Substantia nigra (tissue), 51 donors: ENCODE measurements at places on chromosomes 4 and X.

- DNase-seq = peak; percentile 12
These were observed 22.6 kb upstream of the RBBP7 start for GRCh38 chrX:16892504-16893362.

DNA sequence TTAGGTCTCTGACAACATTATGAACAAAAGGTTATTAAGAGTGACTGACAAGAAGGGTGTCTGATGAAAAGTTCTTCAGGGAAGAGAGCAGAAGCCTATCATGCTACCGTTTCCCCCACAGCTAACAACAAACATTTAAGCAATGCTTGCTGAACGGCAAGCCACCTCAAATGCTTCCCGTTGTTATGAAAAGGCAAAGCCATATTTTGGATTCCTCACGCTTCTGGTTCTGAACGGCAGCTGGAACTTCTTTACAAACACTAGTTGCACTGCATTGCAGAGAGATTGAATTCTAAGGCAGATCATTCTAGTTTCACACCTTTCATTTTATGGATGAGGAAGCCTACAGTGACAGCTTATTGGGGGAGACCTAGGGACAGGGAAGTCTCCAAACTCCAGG, 48.6 kb upstream of the NAP1L5 start:
- DNase-seq = no peak

- DNase-seq = no peak
These were observed 12.8 kb upstream of the ASMTL start for GRCh38 chrX:1465286-1466231.

DNA sequence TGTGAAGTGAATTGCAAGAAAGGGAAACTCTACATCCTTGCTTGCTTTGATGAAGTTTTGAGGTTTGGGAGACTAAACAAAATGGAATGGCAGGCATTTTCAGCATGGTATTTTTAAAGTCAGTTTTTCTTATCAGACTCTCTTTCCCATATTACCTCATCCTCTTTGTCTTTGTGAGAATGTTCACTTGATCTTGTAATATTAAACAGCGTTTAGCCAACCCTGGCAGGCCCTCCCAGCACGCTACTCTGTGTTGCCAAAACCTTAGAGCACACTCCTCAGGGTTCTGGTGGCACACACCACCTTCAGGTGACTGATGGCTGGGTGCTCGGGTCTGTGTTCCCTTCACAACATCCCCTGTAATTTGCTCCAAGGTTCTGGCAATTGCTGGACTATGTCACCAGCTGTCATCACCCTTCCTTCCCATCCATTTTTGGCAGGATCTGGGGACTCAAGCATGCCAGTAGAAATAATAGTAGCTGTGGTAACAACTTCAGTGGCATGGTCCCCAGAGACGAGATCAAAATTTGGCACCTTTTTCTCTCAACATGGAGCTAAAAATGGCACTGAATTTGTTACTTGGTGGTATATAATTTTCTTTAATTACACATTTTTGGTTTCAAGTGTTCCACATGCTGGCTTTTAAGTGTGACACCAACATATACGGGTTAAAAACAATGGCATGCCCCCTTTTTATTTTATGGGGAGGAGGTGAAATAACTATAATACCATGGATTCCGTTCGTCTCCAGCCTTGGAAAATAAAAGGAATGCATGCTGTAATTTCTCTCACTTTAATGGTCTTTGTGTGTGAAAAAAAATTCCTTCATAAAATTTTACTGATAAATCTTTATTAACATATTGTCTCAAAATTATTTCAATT, 273.1 kb downstream of the DCTD start:
- no peak for DNase-seq

- DNase-seq = no peak
These were observed 28.2 kb upstream of the HUWE1 start for GRCh38 chrX:53714580-53715345.

- DNase-seq = no peak
These were observed 1.6 kb downstream of the TBC1D14 start for GRCh38 chr4:6910960-6911874.

DNA sequence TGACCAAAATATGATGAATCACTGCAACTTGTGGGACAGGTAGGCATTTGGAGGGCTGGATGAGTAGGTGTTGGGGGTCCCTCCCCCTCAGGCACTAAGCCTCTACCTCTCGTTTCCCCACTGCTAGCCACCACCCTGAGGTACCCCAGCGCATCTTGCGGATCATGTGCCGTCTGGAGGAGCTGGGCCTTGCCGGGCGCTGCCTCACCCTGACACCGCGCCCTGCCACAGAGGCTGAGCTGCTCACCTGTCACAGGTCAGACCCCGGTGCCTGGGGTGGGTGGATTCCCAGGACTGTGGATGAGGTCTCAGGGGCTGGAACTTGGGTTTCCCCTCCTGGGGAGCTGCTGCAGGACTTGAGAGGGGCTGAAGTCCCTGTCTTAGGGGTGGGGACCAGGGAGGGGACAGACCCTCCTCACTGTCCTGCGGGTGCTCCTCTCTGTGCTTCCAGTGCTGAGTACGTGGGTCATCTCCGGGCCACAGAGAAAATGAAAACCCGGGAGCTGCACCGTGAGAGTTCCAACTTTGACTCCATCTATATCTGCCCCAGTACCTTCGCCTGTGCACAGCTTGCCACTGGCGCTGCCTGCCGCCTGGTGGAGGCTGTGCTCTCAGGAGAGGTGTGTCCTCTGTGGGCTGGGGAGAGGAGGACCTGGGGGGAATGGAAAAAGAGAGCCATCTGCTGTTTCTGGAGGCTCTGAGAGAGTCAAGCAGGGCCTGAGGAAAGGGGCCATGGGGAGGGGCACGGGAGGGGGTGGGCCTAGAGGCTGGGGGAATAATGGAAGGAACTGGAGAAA, 10.1 kb upstream of the ERAS start:
- no peak for DNase-seq
